ENCODE measurements at places on chromosomes 5 and 9. TPM values are rescaled to one million over a fixed set of nuclear protein-coding genes. Genes with fewer than 3 reads are reported as not detected.

Gene IL9
- total RNA-seq: not detected

Gene CCDC192
- 1.1 TPM for total RNA-seq

Gene LHX2
- total RNA-seq: not detected

Gene FRRS1L
- 0.22 TPM for total RNA-seq

Gene SNCAIP
- total RNA-seq: 4.9 TPM

Gene MLANA
- total RNA-seq: not detected

Gene IFNB1
- not detected for total RNA-seq

Gene NUTM2G
- total RNA-seq: not detected

Gene JMY
- 13.9 TPM for total RNA-seq

Gene SLC4A9
- not detected for total RNA-seq

Gene ITGA2
- 0.34 TPM for total RNA-seq

Gene SMIM15
- total RNA-seq: 17.2 TPM

Gene CCDC180
- total RNA-seq: 6.6 TPM

Gene RNF224
- total RNA-seq: not detected

Gene DAB2IP
- total RNA-seq: 57.5 TPM

Gene TMEM252
- total RNA-seq: not detected

Gene MCIDAS
- not detected for total RNA-seq

Gene NIM1K
- not detected for total RNA-seq

Gene DDX4
- not detected for total RNA-seq

Gene PROB1
- 0.34 TPM for total RNA-seq

Gene WNT8A
- not detected for total RNA-seq

Gene WNK2
- total RNA-seq: not detected

Gene HK3
- total RNA-seq: 20.3 TPM

Gene NIPSNAP3A
- total RNA-seq: 44.5 TPM

Gene ANKDD1B
- total RNA-seq: 1.5 TPM

Gene OR1Q1
- not detected for total RNA-seq

Gene NUDT12
- total RNA-seq: 16.3 TPM

Gene ZNF618
- 3.9 TPM for total RNA-seq

Measured in subcutaneous adipose tissue (tissue), 4 donors.